ENCODE measurements at places on chromosomes 3 and 15.

- DNase-seq = no peak
Observed at GRCh38 chr3:188558343-188559071, 404.6 kb downstream of the LPP start.

DNA sequence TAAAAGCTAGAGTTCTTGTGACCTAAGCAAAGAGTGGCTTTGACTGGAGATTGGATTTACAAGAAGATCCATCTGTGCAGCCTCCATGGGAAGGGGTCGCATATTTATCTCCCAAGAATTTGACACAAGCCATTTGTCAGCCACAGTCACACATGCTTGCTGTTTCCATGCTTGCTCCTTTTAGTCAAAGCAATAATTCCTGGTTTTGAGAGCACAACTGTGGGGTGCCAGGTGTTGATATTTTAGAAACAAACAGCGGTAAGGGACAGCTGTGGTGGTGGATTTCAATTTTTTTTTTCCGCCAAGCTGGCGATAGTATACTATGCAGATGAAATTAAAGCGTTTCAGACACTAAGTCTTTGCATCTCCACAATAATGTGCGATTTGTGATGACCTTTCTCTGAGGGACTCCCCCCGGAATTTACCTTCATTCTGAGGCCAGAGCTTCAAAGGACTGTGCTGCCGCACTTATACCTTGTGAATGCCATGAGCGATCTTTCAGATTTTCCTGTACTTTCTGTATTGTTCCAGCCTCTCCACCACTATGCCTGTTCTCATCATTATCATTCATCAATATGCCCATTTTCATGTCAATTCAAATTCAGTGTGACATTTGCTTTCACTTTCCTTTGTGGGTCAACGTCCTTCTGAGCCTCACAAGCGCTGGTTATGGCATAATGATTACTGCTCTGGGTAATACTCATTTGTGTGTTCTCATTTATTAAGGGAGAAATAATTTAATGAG lies 108.2 kb upstream of the KBTBD8 start:
- DNase-seq = no peak

DNA sequence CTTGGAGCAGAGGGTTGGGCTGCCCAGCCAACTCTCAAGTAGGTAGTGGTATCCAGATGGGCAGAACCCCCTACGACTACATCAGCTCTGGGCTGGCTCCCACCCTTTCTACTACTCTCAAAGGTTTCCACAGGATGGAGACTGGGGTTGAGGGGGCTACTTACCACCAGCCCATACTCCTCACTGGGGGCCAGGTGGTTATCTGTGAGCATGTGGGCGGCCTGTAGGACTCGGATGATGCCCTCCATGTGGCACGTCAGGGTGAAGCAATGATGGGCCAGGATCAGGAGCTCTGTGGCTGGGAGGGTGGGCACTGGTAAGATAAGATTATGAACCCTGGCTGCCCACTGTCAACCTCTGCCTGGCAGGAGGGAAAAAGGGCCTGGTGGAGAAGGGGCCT lies 33.4 kb downstream of the EIF3J start:
- DNase-seq = no peak

DNA sequence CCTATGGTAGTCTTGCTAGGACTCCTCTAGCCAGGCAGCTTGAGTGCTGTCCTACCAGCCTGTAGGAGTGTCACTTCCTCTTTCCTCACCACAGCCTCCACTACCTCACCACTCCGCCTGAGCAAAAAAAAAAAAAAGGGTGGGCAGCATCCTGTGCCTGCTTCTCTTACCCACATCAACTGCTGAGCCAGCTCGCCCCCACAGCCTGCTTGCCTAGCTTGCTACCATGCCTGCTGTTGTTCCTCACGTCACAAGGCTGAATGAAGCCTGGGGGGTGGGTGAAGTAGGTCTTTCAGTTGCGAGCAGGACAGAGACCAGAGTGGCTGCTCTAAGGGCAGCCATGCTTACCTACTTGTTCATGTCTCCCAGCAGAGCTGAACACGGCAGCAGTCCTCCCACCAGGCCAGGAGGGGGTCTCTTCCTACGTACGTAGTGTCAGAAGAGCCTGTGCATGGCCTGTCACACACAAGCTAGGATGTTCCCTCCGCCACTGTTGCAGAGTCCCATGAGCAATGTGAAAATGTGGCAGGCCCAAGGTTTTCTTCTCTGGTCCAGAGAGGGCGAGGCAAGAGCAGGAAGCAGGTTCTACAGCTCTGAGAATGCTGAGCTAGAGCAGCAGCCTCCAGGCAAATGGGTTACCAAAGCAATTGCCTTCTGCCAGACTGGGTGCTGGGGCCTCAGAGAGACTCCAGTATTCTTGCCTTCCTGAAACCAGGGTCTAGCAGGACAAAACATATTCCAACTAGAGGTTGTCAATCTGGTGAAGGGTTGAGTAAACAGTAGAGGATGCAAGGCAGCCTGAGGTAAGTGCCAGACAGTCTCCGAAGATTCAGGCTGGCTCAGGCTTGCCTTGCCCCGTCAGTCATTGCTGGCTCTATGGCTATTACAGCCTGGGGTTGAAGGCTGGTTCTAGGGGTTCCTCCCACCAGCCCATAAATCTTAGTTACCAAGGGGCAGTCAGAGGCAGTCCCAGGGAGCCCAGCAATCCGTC lies 8.1 kb downstream of the PPM1M start:
- DNase-seq = no peak

DNA sequence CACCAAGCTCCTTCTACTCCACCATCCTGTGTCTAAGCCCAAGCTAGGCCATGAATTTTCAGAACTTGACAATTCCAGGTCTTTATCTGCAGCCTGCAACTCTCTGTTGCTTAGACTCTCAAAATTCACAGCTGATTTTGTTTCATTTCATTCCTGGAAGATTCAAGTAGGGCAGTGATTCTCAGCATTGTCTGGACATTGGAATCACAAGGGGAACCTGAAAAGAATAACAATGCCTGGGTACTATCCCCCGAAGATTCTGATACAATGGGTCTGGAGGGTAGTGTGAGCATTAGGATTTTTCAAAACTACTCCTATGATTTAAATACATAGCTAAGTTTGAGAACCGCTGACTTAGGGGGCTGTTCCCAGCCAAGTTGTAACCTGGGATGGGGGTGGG lies 534.7 kb upstream of the IL12A start:
- DNase-seq = no peak

DNA sequence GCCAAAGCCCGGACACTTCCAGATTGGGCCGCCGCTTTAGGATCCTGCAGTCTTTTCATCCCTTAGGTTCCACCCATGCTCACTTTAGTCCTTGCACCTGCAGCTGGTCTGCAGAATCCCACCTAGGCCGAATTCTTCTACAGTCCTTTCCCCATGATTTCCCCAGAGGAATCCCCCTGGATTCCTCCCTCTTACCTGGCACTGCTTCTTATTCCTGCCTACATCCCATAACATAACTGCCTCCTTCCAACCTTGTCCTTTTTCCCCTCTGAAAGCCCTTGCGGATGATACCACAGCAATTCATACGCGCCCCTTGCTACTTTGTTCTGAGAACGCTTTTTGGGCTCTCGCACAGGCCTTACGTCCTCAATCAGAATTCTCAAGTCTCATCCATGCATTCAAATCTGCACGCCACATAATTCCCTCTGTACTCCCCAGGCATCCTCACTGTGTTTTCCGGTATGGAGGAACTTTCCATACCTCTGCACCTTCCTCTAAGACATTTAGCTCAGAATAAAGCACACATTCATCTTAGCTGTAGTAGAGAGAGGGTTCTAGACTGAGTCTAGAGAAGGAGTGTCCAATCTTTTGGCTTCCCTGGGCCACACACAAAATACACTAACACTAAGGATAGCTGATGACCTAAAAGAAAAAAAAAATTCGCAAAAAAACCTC lies 619 bp downstream of the EIF2AK4 start:
- DNase-seq = no peak

- no peak for DNase-seq
Observed at GRCh38 chr15:39583596-39584265, 2.9 kb downstream of the THBS1 start.

DNA sequence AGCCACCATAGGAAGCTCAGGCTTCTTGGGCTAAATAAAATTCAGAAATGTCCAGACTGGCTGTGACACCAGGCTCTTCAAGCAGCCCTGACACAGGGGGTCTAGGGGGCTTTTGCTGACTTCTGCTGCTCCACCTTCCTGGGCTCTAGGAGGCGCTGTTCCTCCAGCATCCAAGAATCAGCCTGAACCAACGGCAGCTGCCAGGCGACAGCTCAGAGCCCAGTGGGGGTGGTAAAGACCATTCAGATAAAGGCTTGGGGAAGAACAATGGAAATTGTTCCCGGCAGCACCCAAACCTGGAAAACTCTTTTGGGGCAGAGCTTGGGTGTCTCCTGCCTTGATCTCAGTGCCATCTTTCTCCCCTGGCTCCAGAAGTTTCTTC lies 21.6 kb upstream of the PSTPIP1 start:
- DNase-seq = no peak

DNA sequence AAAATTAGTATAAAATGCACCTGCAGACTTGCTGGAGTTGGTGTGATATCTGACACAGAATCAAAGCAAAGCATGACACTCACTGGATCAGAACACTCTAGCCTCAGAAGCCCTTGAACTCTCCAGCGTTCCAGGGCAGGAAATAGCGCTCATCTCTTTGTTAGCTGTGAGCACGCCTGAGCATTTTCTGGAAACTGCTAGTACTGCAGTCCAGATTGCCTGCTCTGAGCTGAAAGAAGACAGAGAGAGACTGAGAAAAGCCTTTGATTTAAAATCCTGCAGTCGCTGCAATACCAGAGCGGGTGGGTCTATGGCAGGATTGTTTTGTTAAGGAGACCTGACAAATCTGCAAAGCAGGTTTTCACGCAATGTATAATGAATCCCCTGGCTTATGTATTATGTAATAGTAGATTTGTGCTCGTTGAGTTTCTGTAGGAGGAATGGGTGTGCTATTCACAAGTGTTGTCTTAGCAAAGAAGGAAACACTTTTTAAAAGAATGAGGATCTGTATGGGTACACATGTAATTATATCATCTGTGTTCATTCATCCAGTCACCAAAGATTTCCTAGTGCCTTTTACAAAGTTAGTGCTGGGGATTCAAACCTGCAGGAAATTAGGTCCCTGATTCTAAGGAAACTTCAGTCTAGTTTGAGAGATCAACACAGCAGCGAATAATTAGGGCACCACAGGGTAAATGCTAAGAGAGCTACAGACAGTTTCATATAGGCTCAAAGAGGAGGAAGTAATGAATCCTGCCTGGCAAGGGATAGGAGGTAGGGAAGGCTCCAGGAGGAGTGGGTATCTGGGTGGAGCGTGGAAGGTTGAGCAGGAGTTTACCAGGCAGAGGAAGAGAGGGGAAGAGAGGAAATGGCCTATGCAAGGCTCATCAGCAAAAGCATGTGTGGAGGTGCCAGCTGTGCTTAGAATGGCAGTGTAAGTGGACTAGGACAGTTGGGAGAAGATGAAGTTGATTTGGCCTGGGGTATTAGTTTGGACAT lies 26.1 kb upstream of the MGLL start:
- peak; percentile 69 for DNase-seq

GRCh38 chr3:70090322-70090913 lies 90.9 kb downstream of the SAMMSON start:
- no peak for DNase-seq

- DNase-seq = no peak
Observed at GRCh38 chr3:149277331-149277813, 55.7 kb upstream of the CP start.

DNA sequence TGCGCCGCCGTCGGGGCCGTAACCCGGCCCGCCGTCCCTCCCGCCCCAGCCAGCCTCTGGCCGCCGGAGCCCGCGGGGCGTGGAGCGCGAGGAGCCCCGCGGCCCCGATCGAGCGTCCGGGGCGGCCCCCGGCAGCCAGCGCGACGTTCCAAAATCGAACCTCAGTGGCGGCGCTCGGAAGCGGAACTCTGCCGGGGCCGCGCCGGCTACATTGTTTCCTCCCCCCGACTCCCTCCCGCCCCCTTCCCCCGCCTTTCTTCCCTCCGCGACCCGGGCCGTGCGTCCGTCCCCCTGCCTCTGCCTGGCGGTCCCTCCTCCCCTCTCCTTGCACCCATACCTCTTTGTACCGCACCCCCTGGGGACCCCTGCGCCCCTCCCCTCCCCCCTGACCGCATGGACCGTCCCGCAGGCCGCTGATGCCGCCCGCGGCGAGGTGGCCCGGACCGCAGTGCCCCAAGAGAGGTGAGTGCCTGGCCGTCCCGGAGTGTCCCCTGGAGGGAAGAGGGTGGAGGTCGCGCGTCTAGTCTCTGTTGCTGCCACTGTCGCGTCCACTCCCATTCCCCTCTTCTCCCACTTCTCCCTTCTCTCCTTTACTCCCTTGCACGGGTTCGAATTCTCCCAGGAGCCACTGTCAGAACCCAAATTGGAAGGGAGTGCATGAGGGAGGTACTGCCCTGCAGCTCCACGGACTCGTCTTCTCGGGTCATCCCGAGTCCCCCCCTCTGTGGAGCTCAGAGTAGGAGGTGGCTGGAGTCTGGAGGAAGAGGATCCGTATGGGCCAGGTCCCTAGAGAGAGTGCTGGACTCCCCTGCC lies 585 bp downstream of the CSK start:
- DNase-seq = no peak

GRCh38 chr15:81547521-81548132 lies 173.6 kb upstream of the TMC3 start:
- DNase-seq = no peak

GRCh38 chr15:38367476-38367875 lies 86.5 kb upstream of the FAM98B start:
- DNase-seq = no peak

DNA sequence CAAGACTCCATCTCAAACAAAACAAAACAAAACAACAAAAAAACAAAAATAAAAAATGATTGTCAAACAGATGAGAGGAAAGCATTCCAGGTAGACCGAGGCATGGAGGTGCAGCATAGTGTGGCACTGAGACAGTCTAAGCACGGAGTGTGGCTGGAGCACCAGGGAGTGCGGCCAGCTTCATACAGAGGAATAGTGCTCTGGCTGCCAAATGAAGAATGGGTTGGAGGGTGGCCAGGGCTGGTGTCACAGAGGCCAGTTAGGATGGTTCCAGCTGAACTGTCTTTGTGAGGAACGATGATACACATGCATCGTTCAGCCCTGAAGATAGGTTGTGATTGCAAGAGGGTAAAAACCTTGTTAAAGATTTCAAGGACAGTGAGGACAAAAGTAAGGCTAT lies 28.3 kb downstream of the MITF start:
- DNase-seq = no peak

GRCh38 chr15:58185439-58185838 lies 47.3 kb downstream of the AQP9 start:
- no peak for DNase-seq

DNA sequence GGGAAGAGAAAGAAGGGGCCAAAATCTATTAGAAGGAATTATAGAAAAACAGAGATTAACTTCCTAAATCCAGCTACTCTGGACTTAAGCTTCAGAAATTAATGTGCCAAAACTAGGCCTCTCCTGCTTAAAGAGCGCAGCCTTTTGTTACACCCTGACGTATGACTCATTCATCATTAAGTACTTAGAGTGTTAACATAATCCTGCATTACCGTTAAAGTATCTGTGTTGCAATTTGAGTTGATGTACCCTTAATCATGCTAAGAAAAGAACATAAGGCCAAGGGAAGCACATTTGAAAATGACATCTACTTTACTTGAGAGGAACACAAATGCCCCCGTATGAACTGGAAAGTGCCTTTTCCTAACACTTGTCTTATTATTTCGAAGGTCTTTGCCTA lies 7.9 kb downstream of the HTR3D start:
- DNase-seq = no peak

Data from cerebellum (tissue), 4 donors.